ENCODE measurements at places on chromosomes 13 and 19. TPM values are rescaled to one million over a fixed set of nuclear protein-coding genes. Genes with fewer than 3 reads are reported as not detected.

DNA sequence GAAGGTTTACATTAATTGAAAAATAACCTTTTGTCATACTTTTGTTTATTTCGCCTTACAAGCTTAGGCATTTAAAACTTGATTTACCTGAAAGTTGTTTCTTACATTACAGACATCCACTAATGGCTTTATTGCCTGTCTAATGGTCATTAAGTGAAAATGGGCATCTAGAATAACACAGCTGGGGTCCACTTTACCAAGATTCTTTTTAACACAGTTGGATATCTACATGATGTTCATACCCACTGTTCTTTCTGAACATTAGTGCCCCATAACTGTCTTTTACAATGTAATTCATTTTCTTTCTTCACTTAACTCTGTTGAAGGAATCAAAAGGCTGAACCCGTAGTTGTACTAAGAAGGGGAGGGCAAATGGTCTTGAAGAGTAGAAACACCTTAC, 19.8 kb upstream of the KLHL1 start:
- no peak for DNase-seq
- H3K27me3 ChIP-seq, result no peaks in the 10 kb centered on the region
- no peak overlapping the region for H3K4me3 ChIP-seq
- no peaks in the 10 kb centered on the region for H3K36me3 ChIP-seq
- H3K4me1 ChIP-seq, result no peaks in the 10 kb centered on the region

DNA sequence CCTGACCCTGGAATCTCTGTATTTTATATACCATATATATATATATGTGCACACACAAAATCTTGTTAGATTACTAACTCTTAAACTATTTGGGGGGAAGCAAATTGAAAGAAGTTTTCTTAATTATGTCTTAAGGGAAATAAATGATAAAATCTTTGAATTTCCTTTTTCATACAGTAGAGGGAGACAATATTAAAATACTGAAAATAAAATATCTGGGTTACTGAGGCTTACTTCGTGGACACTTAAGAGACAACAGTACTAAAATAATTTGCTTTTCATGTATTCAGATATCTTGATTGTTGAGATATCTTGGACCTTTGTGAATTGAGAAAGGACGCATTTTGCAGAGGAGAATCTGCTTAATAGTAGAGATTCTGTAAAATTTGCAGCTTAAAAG, 17.0 kb downstream of the SUGT1 start:
- no peak overlapping the region for H3K27ac ChIP-seq
- no peaks in the 10 kb centered on the region for H3K27me3 ChIP-seq
- H3K36me3 ChIP-seq, result peaks cover 64% of the 10 kb centered on the region
- no peak overlapping the region for H3K4me3 ChIP-seq

KLK5 gene
- not detected for total RNA-seq

DNA sequence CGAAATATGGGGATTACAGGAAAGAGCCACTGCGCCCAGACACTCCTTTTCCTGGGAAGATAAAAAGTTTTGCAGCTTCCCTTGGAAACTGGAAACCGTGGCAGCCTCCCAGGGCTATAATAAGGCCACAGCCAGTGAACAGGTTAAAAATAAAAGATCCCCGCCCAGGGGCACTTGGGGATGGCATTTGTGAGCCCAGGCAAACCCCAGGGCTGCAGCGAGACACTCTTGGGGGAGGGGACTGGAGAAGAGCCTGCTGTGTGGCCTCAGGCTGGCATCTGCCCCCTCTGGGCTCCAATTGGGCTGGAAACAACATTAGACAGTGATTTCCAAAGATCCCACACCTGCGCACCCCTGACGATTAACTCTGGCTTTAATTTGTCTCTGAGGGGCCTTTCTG, 11.2 kb downstream of the FEM1A start:
- DNase-seq, result no peak
- H3K27me3 ChIP-seq, result no peaks in the 10 kb centered on the region
- no peak overlapping the region for H3K27ac ChIP-seq
- peaks cover 10% of the 10 kb centered on the region for H3K4me1 ChIP-seq

ERICH4 gene
- total RNA-seq, result not detected

PCID2 gene
- total RNA-seq, result 53.5 TPM

- peaks cover 48% of the 10 kb centered on the region for H3K27me3 ChIP-seq
- no peaks in the 10 kb centered on the region for H3K4me1 ChIP-seq
- DNase-seq, result no peak
- H3K27ac ChIP-seq, result no peak overlapping the region
- H3K36me3 ChIP-seq, result no peaks in the 10 kb centered on the region
Observed at GRCh38 chr19:3481241-3482090, 1.1 kb upstream of the SMIM24 start.

GRCh38 chr19:38513762-38514167, 80.3 kb downstream of the RYR1 start:
- no peaks in the 10 kb centered on the region for H3K4me1 ChIP-seq
- DNase-seq, result no peak
- no peak overlapping the region for H3K27ac ChIP-seq
- no peak overlapping the region for H3K4me3 ChIP-seq

DNA sequence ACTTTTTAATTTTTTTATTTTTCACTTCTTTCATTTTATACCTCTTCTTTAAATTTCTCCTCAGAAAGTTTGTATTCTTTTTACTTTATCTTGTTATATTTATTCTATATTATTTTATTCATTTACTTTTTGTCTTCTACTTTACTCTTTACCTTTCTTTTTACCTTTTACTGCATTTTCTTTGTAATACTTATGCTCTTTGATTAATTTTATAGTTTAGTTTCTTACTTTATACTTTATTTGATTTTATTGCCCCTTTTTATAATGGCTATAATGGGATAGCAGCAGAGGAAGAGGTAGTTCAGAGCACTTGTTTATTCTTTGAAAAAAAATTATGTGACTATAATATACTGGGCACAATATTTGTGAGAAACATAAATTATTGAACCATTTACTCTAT, 542.6 kb upstream of the SPRY2 start:
- H3K36me3 ChIP-seq, result no peaks in the 10 kb centered on the region
- H3K27me3 ChIP-seq, result no peaks in the 10 kb centered on the region
- H3K4me3 ChIP-seq, result no peak overlapping the region
- peaks cover 28% of the 10 kb centered on the region for H3K4me1 ChIP-seq
- H3K27ac ChIP-seq, result no peak overlapping the region

SLC7A9 gene
- total RNA-seq, result 0.49 TPM

- DNase-seq, result no peak
- no peaks in the 10 kb centered on the region for H3K4me1 ChIP-seq
- no peak overlapping the region for H3K4me3 ChIP-seq
- no peaks in the 10 kb centered on the region for H3K27me3 ChIP-seq
- H3K27ac ChIP-seq, result no peak overlapping the region
Observed at GRCh38 chr19:10551698-10552301, 8.1 kb downstream of the ATG4D start.

DNA sequence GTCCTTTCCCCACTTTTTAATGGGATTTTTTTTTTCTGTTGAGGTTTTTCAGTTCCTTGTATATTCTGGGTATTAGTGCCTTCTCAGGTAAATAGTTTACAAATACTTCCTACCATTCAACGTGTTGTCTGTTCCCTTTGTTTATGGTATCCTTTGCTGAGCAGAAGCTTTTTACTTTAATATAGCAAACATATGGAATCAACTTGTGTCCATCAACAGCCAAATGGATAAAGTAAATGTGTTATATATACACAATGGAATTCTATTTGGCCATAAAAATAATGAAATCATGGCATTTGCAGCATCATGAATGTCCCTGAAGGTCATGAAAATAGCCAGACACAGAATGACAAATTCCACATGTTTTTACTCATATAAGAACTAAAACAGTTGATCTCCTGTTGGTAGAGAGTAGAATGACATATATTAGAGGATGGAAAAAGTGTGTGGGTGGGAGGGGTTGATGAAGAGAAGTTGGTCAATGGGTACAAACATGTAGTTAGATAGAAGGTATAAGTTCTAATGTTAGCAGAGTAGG, 500.8 kb downstream of the SLITRK6 start:
- H3K36me3 ChIP-seq, result no peaks in the 10 kb centered on the region
- no peaks in the 10 kb centered on the region for H3K27me3 ChIP-seq
- H3K27ac ChIP-seq, result no peak overlapping the region

- no peak overlapping the region for H3K27ac ChIP-seq
- no peak for DNase-seq
- H3K4me1 ChIP-seq, result no peaks in the 10 kb centered on the region
Observed at GRCh38 chr19:21617740-21618339, 112.4 kb downstream of the ZNF429 start.

TJP3 gene
- 0.33 TPM for total RNA-seq

DNA sequence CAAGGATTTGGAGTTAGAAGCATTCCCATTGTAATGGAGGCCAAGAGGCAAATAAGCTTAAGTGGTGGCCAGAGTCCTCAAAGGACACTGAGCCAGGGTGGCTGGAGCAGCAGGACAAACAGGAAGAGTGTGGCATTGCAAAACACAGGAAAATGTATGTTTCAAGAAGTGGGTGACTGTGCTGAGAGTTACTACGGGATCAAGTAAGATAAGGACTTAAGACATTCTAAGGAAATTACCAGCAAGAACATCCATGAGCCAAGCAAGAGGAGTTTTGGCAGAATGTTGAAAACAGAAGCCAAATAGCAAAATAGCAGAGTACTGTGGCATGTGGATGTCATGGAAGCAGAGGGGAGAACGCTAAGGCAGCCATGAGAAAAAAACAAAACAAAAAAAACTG, 104.2 kb downstream of the RAP2A start:
- DNase-seq, result no peak
- no peaks in the 10 kb centered on the region for H3K4me1 ChIP-seq
- no peak overlapping the region for H3K4me3 ChIP-seq
- H3K27me3 ChIP-seq, result no peaks in the 10 kb centered on the region

FPR3 gene
- total RNA-seq, result 6.7 TPM

RFPL4AL1 gene
- total RNA-seq, result not detected

SLC25A41 gene
- total RNA-seq, result not detected

ATP4A gene
- not detected for total RNA-seq

ANKRD24 gene
- total RNA-seq, result 0.99 TPM

GRCh38 chr19:8458380-8458779, 13.6 kb downstream of the HNRNPM start:
- H3K36me3 ChIP-seq, result no peaks in the 10 kb centered on the region
- peaks cover 79% of the 10 kb centered on the region for H3K4me1 ChIP-seq
- H3K27ac ChIP-seq, result peak overlapping the region; percentile 68
- DNase-seq, result no peak
- H3K27me3 ChIP-seq, result no peaks in the 10 kb centered on the region

GRCh38 chr13:72259528-72259927, 392.5 kb upstream of the DACH1 start:
- H3K27ac ChIP-seq, result no peak overlapping the region
- H3K36me3 ChIP-seq, result no peaks in the 10 kb centered on the region
- no peak overlapping the region for H3K4me3 ChIP-seq
- no peak for DNase-seq

GRCh38 chr13:86563308-86563707, 764.1 kb upstream of the SLITRK6 start:
- no peaks in the 10 kb centered on the region for H3K27me3 ChIP-seq
- no peak overlapping the region for H3K4me3 ChIP-seq
- H3K4me1 ChIP-seq, result peaks cover 3% of the 10 kb centered on the region

B3GNT3 gene
- not detected for total RNA-seq

- no peak overlapping the region for H3K4me3 ChIP-seq
- H3K27ac ChIP-seq, result no peak overlapping the region
- H3K36me3 ChIP-seq, result peaks cover 22% of the 10 kb centered on the region
Observed at GRCh38 chr13:95813139-95813538, 136.2 kb downstream of the DNAJC3 start.

DNA sequence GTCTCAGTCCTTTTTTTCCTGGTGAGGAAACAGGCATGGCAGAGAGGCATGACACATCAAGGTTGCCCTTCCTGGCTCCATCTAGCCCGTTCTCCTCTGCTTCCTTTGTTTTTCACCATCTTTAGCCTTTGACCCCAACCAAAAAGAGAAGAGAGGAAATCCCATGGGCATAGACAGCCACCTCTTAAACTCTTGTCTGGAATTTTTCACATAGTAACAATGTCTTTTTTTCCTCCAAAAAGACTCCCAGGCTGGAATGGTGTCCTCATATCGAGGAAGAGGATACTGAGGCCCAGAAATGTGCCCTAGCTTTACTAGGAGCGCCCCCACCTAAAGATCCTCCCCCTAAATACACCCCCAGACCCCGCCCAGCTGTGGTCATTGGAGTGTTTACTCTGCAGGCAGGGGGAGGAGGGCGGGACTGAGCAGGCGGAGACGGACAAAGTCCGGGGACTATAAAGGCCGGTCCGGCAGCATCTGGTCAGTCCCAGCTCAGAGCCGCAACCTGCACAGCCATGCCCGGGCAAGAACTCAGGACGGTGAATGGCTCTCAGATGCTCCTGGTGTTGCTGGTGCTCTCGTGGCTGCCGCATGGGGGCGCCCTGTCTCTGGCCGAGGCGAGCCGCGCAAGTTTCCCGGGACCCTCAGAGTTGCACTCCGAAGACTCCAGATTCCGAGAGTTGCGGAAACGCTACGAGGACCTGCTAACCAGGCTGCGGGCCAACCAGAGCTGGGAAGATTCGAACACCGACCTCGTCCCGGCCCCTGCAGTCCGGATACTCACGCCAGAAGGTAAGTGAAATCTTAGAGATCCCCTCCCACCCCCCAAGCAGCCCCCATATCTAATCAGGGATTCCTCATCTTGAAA, at the start of gene GDF15:
Gene GDF15 (plus strand): TSS at position 484 of the 868 bp plus-strand sequence. CDS start 32 bp downstream, at position 516.
- DNase-seq, result peak; percentile 86
- peaks cover 10% of the 10 kb centered on the region for H3K4me1 ChIP-seq
- H3K27me3 ChIP-seq, result peaks cover 6% of the 10 kb centered on the region
- H3K4me3 ChIP-seq, result no peak within 1 kb of the TSS
- H3K27ac ChIP-seq, result peak within 1 kb of the TSS; percentile 40
- no peaks in the 10 kb centered on the region for H3K36me3 ChIP-seq

Data from sigmoid colon (tissue), 7 donors.